AG04450 (cell line): ENCODE measurements at places on chromosomes 5 and 9. TPM values are rescaled to one million over a fixed set of nuclear protein-coding genes. Genes with fewer than 3 reads are reported as not detected.

Gene GADD45G
- 0.07 TPM in 1 of 2 replicates, not detected in the other for polyA plus RNA-seq

Gene ANKRD18A
- 0.31 TPM in 1 of 2 replicates, not detected in the other for polyA plus RNA-seq

Gene PKN3
- polyA plus RNA-seq, result 1.7 and 2.2 TPM in 2 replicates

Gene SHLD3
- polyA plus RNA-seq, result 2.2 and 3.8 TPM in 2 replicates

Gene RAI14
- 162 and 211 TPM in 2 replicates for polyA plus RNA-seq

GRCh38 chr5:122118356-122118948, 10.9 kb upstream of the ZNF474 start:
- no peak for DNase-seq

DNA sequence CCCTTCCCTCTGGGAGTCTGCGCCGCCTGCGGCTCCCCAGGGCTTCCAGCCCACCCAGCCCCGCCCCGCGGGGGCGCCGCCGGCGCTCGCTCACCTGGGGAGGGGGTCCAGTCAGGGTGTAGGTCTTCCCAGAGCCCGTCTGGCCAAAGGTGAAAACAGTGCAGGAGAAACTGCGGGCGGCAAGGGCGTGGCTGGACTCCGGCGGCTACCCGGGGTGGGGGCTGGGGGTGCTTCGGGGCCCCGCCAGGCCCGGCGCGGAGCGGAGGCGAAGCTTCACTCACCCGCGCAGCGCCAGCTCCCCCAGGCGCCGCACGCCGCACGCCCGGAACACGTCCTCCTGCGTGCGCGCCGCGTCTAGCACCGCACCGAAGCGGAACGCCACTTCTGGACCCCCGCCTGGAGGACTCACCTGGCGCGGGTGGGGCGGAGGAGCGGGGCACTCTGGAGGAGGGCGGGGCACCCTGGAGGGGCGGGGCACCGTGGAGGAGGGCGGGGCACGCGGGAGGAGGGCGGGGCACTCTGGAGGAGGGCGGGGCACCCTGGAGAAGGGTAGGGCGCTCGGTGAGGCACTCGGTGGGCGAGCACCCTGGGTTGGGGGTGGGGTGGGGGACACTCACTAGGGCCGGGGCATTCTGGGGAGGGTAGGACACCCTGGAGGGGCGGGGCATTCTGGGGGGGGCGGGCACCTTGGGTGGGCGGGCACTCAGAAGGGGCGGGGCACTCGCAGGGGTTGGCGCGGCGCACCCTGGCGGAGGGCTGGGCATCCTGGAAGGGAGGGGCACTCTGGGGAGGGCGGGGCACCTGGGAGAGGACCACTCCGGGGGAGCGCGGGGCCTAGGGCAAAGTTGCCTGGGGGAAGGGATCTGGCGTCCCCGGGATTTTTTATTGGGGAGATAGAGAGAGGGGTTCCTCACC, 814 bp downstream of the KIF12 start:
- no peak for DNase-seq

- no peak for DNase-seq
Observed at GRCh38 chr5:114184006-114184405, 177.9 kb upstream of the KCNN2 start.

- peak; percentile 15 for DNase-seq
Observed at GRCh38 chr9:74742792-74743730, 144.7 kb downstream of the TRPM6 start.

GRCh38 chr9:87270221-87270847, 227.3 kb upstream of the DAPK1 start:
- DNase-seq, result no peak

GRCh38 chr9:133950629-133951111, 41.5 kb downstream of the VAV2 start:
- no peak for DNase-seq

DNA sequence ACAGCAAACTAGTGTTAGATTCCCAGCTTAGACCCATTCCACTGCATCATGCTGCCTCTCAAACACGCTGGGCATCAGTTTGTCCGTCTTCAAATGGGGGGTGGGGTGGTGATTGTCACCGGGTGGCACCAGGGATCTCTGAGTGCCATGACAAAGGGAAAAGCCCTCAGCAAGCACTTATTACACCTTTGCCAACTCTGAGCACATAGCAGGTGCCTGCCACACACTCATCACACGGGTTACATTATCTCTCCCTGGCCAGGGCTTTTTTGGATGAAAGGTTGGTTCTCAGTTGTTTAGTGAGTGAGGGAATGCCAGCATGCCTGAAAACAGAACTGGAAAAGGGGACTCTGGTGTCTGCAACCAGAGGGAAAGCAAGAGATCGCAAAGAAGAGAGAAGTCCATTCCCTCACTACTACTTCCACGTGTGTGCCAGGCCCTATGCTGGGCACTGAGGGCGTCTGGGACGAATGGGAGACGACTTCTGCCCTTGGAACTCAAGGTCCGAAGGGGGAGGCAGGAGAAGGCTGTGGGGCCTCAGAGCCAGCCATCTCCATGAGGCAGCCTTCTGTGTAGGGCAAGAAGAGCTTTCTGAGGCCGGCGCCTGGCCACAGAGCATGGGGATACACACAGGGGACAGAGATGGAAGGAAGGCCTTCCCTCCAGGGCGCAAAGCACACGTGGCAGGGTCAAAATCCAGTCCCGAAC, 48.9 kb downstream of the PAX5 start:
- DNase-seq, result no peak

DNA sequence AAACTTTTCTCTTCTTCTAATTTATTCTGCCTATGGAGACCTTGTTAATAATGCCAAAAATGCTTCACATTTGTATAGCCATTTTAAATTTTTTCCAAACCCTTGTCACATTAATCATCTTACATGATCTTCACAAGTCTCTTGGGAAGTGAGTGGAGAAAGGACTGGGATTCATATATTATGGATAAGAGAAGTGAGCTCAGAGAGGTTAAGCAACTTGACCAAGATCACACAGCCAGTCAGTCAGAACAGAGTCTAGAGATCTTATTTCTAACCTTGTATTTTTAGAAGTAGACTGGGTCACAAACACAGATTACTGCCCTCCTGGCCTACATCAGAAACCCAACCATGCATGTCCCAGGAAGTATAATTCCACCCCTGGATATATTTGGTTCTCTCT, 218.0 kb upstream of the ADRA1B start:
- no peak for DNase-seq

- DNase-seq, result no peak
Observed at GRCh38 chr9:134152022-134152448, 12.3 kb downstream of the RNU6ATAC start.

DNA sequence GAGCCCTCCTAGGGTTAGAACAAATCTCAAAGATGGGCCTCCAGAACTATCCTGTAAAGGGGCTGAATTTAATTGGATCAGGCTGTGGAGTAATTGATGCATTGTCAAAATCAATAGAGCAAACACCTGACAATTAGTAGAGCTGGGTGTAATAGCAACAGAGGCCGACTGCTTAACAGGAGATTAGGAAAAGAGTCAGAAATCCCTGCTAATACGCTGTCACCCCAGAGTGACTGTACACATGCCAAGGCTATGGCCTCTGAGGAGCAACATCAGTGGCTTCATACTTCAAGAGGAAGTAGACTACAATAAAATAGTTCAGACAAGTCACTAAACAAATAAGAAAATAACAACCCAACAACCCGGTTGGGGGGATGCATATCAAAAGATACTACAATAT, 18.7 kb upstream of the GRPEL2 start:
- DNase-seq, result no peak

DNA sequence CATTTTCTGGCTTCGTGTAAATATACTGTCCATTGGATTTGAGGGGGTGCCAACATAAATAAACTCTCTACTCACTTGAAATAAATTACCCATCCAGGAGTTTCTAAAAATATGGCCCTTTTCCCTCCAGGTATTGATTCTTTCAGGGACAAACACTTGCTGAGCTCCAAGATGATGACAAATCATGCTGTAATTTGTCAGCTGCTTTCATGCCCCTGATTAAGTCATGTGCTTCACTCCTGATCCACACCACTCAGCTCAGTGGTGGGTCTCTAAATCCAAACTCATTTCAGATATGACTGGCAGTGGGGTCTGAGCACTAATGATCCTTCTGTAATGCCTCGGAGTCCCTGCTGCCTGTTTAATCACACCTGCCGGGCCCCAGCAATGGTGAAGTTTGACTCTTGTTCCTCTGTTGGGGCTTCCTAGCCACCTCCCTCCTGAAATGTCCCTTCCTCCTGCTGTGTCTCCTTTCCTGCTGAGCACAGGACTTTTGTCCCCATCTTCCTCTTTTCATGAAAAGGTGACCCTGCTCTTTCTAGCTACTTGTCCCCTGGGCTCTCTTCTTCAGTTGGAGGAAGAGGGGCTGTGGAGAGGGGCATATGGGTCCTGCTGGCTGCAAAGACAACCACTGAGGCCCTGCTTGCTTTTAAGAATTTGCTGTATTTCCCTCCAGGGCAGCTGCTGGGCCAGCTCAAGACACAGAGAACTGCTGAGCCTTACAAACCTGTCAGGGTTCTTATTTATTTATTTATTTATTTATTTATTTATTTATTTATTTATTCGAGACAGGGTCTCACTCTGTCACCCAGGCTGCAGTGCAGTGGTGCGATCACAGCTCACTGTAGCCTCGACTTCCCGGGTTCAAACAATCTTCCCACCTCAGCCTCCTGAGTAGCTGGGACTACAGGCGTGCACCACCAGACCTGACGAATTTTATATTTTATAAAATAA, 200.0 kb downstream of the ATP10B start:
- no peak for DNase-seq
